Activated CD8-positive, alpha-beta T cell treated with anti-CD3 and anti-CD28 coated beads for 36 hours (primary cell): ENCODE measurements at places on chromosomes 12 and 14.
A peak's percentile ranks its signal among the peaks of the same experiment; 100 is the strongest.

GRCh38 chr14:98714626-98715425 lies 557.2 kb downstream of the BCL11B start:
- no peak overlapping the region for H3K4me3 ChIP-seq
- no peak overlapping the region for H3K27ac ChIP-seq
- H3K36me3 ChIP-seq = no peaks in the 10 kb centered on the region
- no peaks in the 10 kb centered on the region for H3K27me3 ChIP-seq

- peaks cover 3% of the 10 kb centered on the region for H3K36me3 ChIP-seq
- peaks cover 14% of the 10 kb centered on the region for H3K4me1 ChIP-seq
- peak; percentile 78 for DNase-seq
- H3K4me3 ChIP-seq = no peak overlapping the region
Measured at GRCh38 chr14:77301103-77301502, 19.6 kb downstream of the POMT2 start.

DNA sequence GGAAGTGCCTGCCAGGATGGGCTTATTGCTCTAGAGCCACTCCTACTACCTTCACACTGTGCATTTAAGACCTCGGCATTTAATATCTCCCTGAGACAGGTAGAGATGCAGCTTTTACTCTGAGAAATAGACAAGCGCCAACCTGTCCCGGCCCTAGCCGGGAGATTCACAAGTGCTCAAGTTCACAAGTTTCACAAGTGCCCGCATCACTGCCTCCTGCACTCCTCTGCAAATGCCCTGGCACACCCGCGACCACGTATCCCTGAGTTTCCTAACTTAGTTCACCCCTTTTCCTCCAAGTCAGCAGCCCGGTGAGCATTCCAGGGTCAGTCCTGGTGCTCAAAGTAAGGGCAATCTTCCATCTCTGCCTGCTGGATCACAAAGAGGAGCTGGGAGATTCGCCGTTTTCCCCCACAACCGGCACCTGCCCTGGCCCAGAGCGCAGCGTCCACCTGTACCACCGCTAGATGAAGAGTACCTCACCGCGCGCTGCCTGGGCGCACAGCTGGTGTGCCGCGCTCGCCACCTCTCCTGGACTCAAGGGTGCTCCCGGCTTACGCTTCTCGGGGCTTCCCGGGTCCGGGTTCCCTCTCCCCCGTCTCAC lies 5.0 kb upstream of the SLC38A4 start:
- no peak overlapping the region for H3K27ac ChIP-seq
- peaks cover 10% of the 10 kb centered on the region for H3K4me1 ChIP-seq
- DNase-seq = peak; percentile 2
- H3K36me3 ChIP-seq = no peaks in the 10 kb centered on the region
- peaks cover 59% of the 10 kb centered on the region for H3K27me3 ChIP-seq

GRCh38 chr12:111368291-111368787 lies 556 bp downstream of the PHETA1 start:
- no peaks in the 10 kb centered on the region for H3K36me3 ChIP-seq
- peaks cover 12% of the 10 kb centered on the region for H3K4me1 ChIP-seq
- H3K27ac ChIP-seq = no peak overlapping the region
- peak overlapping the region; percentile 64 for H3K4me3 ChIP-seq
- no peaks in the 10 kb centered on the region for H3K27me3 ChIP-seq

- DNase-seq = peak; percentile 50
- no peaks in the 10 kb centered on the region for H3K27me3 ChIP-seq
- H3K36me3 ChIP-seq = peaks cover 6% of the 10 kb centered on the region
- peaks cover 44% of the 10 kb centered on the region for H3K4me1 ChIP-seq
- H3K4me3 ChIP-seq = peak overlapping the region; percentile 83
Measured at GRCh38 chr14:70642303-70643235, 853 bp downstream of the TTC9 start.

GRCh38 chr12:2678426-2678825 lies 116.3 kb upstream of the FKBP4 start:
- no peak overlapping the region for H3K4me3 ChIP-seq
- H3K27me3 ChIP-seq = no peaks in the 10 kb centered on the region
- DNase-seq = no peak
- no peak overlapping the region for H3K27ac ChIP-seq

DNA sequence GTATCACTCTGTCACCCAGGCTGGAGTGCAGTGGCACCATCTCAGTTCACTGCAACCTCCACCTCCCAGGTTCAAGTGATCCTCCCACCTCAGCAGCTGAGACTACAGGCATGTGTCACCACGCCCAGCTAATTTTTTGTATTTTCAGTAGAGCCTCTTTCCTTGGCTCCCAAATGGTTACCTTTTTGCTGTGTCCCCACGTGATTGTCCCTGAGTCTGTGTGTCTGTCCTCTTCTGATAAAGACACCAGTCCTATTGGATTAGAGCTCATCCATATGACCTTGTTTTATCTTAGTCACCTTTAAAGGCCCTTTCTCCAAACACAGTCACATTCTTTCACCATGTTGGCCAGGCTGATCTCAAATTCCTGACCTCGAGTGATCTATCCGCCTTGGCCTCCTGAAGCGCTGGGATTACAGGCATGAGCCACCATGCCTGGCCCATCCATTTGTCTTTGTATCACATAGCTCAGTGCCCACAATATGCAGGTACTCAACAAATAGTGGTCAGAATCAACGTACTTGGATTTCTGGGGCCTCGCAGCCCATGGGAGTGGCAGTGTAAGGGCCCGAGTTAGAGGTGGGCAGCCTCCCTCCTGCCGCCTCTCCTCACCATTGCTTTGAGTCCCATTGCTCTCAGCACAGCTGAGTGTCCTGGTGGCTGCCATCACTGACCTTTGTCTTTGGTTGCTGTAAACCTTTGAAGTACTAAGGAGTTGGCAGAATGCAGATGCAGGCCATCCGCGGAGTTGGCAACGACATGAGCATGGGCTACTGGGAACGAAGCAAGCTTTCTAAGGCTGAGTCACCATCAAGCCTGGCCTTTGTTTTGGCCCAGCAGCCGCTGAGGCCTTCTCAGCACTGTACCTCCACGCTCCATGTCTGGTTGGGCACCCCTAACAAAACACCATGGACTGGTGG lies 9.3 kb downstream of the TPCN1 start:
- H3K4me3 ChIP-seq = no peak overlapping the region
- no peaks in the 10 kb centered on the region for H3K27me3 ChIP-seq
- peak; percentile 23 for DNase-seq
- peak overlapping the region; percentile 89 for H3K27ac ChIP-seq
- peaks cover 62% of the 10 kb centered on the region for H3K36me3 ChIP-seq

- H3K36me3 ChIP-seq = no peaks in the 10 kb centered on the region
- H3K27ac ChIP-seq = no peak overlapping the region
- no peak for DNase-seq
- peaks cover 11% of the 10 kb centered on the region for H3K27me3 ChIP-seq
Measured at GRCh38 chr14:59159169-59159568, 29.3 kb upstream of the DAAM1 start.

GRCh38 chr12:93098077-93098476 lies 169.0 kb upstream of the EEA1 start:
- no peak overlapping the region for H3K4me3 ChIP-seq
- H3K27ac ChIP-seq = peak overlapping the region; percentile 11
- no peaks in the 10 kb centered on the region for H3K27me3 ChIP-seq
- no peaks in the 10 kb centered on the region for H3K36me3 ChIP-seq

GRCh38 chr12:92044435-92044834 lies 101.2 kb downstream of the BTG1 start:
- DNase-seq = no peak
- H3K4me3 ChIP-seq = no peak overlapping the region
- peaks cover 20% of the 10 kb centered on the region for H3K36me3 ChIP-seq
- peak overlapping the region; percentile 52 for H3K27ac ChIP-seq
- no peaks in the 10 kb centered on the region for H3K27me3 ChIP-seq

DNA sequence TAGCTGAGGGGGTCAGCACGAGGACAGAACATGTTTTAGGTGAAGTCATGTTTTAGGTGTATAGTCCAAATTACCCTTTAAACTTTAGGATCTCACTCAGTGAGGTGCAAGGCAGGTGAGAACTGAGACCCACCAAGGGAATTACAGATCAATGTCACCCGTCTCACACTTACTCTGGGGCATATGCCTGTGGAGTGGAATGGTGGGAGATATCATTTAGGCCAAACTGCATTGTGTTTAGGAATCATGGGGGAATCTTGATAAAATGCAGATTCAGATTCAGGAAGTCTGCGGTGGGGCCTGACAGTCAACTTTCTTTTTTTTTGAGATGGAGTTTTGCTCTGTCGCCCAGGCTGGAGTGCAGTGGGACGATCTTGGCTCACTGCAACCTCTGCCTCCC lies 17.8 kb downstream of the FBXW8 start:
- H3K36me3 ChIP-seq = peaks cover 26% of the 10 kb centered on the region
- no peak overlapping the region for H3K4me3 ChIP-seq
- no peaks in the 10 kb centered on the region for H3K27me3 ChIP-seq
- H3K4me1 ChIP-seq = peaks cover 44% of the 10 kb centered on the region
- no peak overlapping the region for H3K27ac ChIP-seq

DNA sequence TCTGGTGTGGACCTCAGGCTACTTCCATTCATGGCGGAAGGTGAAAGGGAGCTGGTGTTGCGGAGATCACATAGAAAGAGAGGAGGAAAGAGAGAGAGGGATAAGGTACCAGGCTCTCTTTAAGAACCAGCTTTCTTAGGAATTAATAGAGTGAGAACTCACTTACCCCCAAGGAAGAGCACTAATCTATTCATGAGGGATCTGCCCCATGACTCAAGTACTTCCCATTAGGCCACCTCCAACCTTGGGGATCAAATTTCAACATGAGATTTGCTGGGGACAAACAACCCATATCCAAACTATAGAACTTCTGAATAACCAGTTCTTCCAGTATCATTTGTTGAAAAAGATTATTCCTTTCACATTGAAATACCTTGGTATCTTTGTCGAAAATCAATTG lies 34.0 kb upstream of the C2CD5 start:
- DNase-seq = no peak
- H3K27ac ChIP-seq = no peak overlapping the region
- H3K36me3 ChIP-seq = no peaks in the 10 kb centered on the region
- no peaks in the 10 kb centered on the region for H3K4me1 ChIP-seq
- no peak overlapping the region for H3K4me3 ChIP-seq

GRCh38 chr12:91249054-91249453 lies 66.4 kb upstream of the DCN start:
- no peak overlapping the region for H3K27ac ChIP-seq
- no peak overlapping the region for H3K4me3 ChIP-seq
- no peaks in the 10 kb centered on the region for H3K4me1 ChIP-seq
- no peak for DNase-seq
- H3K27me3 ChIP-seq = no peaks in the 10 kb centered on the region

DNA sequence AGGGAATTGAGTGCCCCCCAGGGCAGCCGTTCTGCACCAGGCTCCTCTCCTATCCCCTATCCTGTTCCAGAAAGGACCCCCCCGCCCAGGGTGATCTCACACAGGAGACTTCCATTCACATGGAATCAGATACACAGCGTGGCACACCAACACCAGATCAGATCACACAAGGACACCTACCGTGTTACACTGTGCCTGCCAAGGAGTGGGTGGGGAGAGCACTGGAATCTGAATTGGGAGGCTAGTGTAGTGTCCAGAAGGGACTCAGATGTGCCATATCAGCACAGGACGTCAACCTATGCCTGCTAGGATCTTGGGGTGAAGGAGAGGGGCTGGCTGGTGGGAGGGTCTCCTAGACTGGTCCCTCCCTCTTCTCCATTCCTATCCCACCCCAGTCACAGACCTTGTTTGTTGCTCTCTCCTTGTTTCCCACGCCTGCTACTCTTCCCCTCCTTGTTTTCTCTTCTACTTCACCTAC lies 2.3 kb downstream of the PTMS start:
- H3K27ac ChIP-seq = no peak overlapping the region
- peak overlapping the region; percentile 71 for H3K4me3 ChIP-seq
- H3K4me1 ChIP-seq = peaks cover 51% of the 10 kb centered on the region
- peaks cover 32% of the 10 kb centered on the region for H3K36me3 ChIP-seq
- H3K27me3 ChIP-seq = peaks cover 24% of the 10 kb centered on the region

GRCh38 chr12:53561590-53561953 lies 54.3 kb upstream of the NPFF start:
- no peak overlapping the region for H3K4me3 ChIP-seq
- peak overlapping the region; percentile 63 for H3K27ac ChIP-seq
- peaks cover 41% of the 10 kb centered on the region for H3K4me1 ChIP-seq
- DNase-seq = no peak
- H3K27me3 ChIP-seq = no peaks in the 10 kb centered on the region
- H3K36me3 ChIP-seq = peaks cover 3% of the 10 kb centered on the region

- DNase-seq = no peak
- H3K27me3 ChIP-seq = peaks cover 6% of the 10 kb centered on the region
- no peak overlapping the region for H3K27ac ChIP-seq
- no peak overlapping the region for H3K4me3 ChIP-seq
Measured at GRCh38 chr14:89814126-89814525, 140.4 kb downstream of the EFCAB11 start.

DNA sequence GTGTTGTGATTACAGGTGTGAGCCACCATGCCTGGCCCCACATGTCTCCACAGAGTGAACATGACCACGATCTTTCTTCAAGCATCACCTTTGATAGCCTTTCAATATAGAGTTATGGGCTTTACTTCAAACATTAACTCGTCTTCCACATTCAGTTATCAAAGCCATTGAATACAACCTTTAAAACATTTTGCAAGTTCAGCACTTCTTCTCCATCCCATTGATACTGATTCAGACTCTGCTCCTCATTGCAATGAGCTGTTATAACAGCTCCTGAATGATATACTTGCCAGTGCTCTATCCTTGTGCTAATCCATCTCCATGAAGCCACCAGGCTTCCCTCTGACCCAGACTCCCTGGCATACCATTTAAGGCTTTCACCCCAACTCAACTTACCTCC lies 223.5 kb upstream of the EEA1 start:
- H3K4me1 ChIP-seq = no peaks in the 10 kb centered on the region
- no peak overlapping the region for H3K27ac ChIP-seq
- no peak for DNase-seq
- H3K27me3 ChIP-seq = peaks cover 2% of the 10 kb centered on the region
- H3K4me3 ChIP-seq = no peak overlapping the region

DNA sequence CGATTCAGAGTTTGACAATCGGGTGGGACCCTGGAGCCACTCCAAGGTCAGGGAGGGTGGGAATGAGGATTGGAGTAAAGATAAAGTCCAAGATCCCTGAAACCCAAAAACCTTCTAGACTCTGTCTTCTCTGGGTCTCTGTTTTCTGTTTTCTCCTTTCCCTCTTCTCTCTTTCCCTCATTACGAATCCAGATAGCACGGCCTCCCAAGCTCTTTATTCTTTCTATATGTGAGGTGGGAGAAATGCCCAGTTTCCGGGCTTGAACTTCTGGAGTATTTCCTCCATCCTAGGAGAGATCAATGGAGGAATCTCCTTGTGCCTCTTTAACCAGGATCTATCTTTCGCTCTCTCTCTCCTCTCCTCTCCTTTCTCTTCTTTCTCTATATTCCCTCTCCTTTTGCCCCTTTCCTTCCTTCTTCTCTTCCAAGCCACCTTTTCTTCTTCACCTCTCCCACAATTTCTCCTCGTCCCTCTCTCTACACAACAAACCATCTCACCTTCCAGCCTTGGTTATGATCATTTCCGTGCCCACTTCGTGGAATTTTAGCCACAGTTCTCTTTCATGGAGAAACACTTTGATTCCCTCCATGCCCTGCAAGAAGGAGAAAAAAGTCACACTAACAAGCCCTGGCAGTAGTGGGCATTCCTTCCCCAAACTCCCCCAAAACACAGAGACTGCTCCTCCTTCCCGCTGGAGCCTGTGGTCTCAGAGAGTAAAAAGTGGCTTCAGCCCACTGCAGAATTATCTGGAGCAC lies 4.4 kb downstream of the TBX5 start:
- no peak overlapping the region for H3K27ac ChIP-seq
- H3K4me1 ChIP-seq = peaks cover 3% of the 10 kb centered on the region
- peaks cover 2% of the 10 kb centered on the region for H3K36me3 ChIP-seq
- no peak for DNase-seq
- H3K4me3 ChIP-seq = no peak overlapping the region
- H3K27me3 ChIP-seq = peaks cover 87% of the 10 kb centered on the region

- H3K4me3 ChIP-seq = no peak overlapping the region
- peaks cover 4% of the 10 kb centered on the region for H3K4me1 ChIP-seq
- no peaks in the 10 kb centered on the region for H3K27me3 ChIP-seq
- no peak for DNase-seq
- H3K36me3 ChIP-seq = peaks cover 48% of the 10 kb centered on the region
- H3K27ac ChIP-seq = no peak overlapping the region
Measured at GRCh38 chr12:120134307-120134980, 17.9 kb upstream of the RAB35 start.
